Fibroblast of skin of scalp (primary cell): ENCODE measurements at places on chromosomes 5 and 9.

GRCh38 chr5:121313886-121314285, 537.8 kb upstream of the FTMT start:
- DNase-seq: no peak

DNA sequence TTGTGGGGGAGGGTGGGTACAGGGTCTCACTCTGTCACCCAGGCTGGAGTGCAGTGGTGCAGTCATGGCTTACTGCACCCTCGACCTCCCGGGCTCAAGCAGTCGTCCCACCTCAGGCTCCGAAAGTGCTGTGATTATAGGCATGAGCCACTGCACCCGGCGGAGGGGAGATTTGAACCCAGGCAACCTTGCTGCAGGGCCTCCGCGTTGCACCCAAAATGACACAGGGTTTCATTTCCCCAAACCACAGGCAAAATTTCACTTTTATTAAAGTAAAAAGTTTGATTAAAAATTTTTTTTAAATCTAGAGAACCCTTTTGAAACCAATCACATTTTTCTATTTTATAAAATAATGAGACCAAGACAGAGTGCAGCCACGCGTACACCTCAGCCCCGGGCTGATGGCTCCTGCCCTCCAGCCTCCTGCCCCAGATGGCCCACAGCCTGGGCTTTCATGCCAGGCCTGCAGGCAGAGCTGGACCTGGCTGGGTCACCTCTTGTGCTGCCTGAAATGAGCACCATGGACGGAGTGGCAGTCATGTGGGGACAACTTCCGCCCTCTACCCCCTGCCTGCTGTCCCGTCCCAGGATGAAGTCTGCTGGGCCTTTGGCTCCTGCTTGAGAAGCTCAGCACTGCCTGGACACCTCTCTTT, 30.5 kb downstream of the USP20 start:
- no peak for DNase-seq

GRCh38 chr5:52690236-52690768, 97.4 kb upstream of the ITGA1 start:
- DNase-seq: peak; percentile 74

DNA sequence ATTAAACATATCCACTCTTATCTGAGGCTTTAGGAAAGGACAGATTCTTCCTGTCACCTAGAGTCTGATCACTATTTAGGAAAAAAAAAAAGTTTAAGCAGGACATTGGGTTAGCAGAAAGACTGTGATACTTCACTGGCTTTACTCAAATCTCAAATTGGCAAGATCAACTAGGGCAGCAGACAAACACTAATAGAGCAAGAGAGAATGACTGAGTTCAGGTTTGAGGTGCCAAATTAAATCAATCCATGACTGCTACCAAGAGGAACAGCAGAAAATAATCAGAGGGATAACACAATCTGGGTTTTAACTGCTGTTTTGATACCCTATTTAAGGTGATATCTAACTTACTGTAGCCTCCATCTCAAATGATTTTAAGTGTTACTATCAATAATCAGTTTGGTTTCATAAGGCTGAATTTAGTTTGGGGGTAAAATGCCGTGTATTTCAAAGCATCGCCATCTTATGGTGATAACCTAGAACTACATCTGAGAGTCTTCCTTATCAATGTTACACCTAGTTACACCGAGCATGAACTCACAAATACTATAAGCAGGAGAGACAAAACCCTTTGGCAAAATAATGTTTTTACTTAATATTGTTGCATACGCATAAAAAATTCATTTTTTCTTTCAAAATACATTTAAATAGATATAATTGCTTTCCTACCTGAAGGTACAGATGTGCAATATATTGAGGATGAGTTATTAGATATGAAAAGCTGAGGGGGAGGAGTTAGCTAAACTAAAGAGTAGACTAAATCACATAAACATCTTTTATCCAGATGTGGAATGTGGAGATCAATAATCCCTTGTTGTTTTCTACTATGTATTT, 286.4 kb upstream of the CDH12 start:
- DNase-seq: no peak

DNA sequence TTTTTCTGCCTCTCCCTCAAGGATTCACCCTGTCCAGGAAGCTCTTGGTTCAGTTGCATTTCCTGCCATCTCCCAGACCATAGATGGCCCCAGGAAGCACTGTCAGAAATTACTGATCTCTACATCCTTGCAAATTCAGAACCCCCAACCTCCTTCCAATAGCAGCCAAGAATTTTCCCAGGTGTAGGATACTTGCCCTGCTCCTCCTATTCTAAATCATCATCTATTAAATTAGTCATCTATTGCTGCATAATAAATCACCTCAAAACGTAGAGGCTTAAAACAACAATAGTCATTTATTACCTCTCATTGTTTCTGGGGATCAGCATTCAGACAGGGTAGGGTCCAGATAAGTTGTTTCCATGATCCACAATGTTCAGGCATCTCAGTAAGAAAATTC, 26.1 kb upstream of the ADRA1B start:
- no peak for DNase-seq

DNA sequence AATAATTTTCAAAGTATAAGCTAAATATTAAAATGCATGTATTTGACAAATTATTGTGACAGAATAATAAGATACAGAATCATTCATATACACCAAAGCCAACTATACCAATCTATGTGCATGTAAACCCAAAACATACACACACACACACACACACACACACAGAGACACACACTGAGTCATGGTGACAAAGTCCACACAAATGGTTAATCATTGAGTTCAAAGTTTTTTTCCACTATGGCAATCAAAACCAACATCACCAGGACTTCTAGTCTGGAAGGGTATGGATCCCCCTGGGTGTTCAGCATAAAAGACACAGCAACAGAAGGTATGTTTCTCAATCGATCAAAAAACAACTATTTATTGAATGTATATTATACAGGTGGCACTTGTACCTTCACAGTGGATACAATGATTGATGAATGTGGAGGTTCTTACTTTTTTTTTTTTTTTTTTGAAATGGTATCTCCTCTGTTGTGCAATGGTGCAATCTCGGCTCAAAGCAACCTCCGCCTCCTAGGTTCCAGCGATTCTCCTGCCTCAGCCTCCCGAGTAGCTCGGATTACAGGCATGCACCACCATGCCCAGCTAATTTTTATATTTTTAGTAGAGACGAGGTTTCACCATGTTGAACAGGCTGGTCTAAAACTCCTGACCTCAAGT, 137.0 kb downstream of the PDE4D start:
- DNase-seq: no peak

DNA sequence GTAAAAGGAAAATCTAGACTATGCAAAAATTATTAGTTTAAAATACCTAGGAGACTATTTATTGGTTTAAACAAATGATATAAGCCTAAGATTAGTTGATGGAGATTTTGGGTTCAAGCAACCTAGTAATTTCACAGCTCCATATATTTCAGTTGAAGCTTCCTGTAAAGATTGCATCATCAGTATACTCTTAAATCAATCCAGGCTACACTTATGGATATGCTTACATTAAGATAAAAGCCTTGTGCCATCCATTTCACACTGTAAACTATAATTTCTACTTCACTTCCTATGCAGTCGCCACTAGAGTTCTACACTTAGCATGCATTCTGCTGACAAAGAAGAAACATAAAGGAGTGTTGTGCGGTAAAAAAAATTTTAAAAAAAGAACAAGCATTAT, 7.3 kb upstream of the LIX1 start:
- DNase-seq: no peak

DNA sequence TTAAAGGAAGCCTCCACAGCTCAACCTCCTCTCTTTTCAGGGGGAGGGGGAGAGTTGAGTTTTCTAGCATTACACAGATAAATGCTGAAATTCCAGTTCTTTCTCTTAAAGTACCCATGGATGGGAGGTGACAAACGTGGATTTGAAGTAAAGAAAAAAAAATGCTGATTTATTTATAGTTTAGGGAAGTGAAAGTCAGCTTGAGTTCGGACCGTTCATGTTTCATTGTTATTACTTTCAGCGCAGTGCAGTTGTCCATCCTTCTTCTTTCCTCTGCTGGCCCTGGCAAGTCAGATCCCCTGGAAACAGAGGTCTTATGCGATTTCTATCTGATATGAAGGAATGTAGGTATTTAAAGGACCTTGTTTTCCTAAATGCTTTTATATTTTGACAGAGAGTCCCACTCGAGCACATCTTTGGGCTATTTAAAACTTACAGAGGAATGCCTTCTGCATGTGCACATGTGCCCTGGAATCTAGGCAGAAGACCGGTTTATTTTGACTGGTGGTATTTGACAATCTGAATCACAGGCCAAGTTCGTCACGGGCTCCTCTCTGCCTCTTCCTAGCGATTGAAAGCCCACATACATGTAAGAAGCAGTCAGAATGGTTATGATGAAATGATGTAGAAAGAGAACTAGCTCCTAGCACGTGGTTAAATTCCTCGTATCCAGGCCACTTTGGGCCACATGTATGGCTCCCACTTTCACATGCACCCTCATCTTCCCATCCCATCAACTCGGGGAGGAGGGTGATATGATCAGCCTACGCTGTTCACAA, 385.2 kb upstream of the KLF4 start:
- DNase-seq: no peak

DNA sequence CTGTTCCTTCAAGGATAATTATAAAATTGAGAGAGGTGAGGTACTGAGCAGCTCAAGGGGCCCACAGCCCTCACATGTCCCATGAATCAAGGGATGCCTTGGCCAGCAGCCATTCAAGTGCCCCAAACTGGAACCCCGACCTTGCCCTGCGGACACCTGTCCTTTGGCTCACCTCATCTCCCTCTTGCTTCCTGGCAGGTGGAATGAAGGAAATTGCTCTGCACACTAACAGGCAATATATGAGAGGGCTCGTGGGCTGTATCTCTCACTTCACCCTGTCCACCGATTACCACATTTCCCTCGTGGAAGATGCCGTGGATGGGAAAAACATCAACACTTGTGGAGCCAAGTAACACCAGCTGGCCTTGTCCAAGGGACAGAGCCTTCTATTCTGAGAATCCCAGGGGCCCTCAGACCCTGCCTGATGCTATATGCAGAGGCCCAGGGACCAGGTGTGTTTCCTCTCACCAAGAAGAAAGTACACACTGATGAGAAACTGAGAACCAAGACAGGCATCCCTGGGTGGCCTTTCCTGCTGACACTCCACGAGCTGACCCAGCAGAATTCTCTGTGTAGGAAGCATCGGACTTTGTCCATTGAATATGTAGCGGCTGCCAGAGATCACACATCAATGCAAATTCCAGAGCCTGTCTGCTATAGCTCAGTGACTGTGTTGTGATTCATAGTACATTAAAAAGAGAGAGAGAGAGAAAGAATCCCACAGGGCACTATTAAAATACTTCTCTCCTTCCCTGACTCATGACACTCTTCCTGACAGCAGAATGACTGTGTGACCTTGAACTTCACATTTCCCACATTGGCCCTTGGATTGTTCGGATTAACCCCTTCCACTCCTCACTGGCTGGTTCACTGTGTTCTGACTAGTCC, 92.6 kb downstream of the LIFR start:
- DNase-seq: peak; percentile 93

DNA sequence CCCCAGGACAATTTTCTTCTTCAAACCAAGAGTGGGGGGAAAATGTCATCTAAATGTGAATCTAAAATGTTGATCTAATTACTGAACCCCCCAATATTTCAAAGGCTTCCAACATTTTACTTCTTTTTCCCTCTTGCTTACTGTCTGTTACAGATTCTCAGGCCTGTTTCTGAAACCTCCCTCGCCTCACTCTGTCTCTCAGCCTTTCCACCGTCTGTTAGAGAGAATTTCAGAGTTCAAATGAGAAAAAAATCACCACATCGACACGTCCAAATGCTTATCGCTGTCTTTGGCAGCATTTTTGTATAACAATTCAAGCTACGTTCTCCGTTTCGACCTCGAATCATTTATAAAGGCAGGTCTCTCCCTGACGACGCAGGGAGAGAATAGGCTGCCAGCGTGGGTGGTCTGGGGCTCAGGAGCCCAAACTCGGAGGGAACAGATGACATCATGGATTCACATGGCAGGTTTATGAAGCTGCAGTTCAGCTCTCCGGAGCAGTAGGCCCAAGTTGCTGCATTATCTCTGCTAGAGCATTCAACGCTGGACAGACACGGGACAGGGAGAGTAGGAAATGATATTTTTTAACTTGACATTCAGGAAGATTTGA, 139.8 kb downstream of the GAS1 start:
- DNase-seq: peak; percentile 42

GRCh38 chr9:128702445-128702948, at the start of gene PKN3:
Gene PKN3, plus strand, starts transcription at chr9:128702503. Its CDS starts 413 bp downstream, at chr9:128702916.
- DNase-seq: peak; percentile 82

DNA sequence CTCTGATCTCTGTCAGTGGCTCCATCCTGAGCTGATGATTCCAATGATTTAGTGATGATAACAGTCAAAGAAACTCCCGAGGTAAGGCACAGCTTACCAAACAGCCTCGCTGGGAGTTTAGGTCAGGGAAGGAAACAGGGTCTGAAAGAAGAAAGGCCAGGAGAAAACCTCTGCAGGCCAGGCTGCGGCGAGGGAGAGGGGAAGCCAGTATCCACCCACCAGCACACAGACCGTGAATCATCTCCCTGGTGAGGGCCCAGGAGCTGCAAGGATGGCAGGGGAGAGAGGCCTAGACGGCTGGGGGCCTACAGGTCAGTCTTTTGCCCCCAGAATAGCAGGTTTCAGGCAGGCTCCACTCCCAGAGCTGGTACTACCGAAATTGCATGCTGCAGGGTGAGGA, 590.5 kb downstream of the CCDC171 start:
- no peak for DNase-seq

GRCh38 chr9:99162759-99163364, 57.9 kb downstream of the TGFBR1 start:
- DNase-seq: peak; percentile 48

DNA sequence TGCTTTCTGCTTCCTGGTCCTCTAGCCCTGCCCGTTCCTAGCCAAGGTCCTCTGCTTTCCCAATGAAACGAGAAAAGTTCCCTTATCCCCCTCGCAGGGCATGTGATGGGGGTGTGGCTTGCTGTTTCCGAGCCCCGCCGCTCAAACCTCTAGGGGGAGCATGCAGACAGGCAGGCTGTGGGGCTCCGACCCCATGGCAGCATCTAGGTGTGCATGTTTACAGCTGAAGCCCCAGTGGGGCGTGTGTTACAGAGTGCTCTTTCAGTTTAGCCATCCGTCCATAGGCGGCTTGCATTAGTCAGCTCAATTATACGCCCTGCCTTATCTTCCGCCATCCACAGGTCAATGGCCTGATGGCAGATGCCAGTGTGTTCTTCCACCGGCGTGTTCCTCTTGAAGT, 48.3 kb upstream of the SPATA31E1 start:
- DNase-seq: no peak

GRCh38 chr5:95162231-95162992, 122.5 kb downstream of the MCTP1 start:
- DNase-seq: no peak

DNA sequence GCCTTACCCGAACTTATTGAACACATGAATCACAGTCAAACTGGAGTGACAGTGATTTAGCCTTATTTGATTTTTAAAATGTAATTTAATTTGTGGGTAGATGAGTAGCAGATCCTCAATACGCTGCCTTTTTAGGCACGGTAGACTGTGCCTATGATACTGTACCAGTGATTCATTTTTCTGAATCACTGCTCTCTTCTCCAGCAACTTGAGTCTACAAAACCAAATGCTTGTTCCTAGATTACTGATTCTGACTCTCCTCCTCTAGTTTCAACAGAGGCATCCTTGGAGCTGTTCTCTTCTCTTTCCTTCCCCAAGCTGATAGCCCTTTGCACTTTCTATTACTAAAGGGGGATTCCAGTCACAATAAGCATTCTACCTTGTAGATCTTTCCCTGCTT, 94.3 kb upstream of the IL7R start:
- no peak for DNase-seq
